NCI-H748 treated with DMSO at 0.1 percent for 48 hours (cell line): ENCODE measurements at places on chromosomes 7 and 10.

DNA sequence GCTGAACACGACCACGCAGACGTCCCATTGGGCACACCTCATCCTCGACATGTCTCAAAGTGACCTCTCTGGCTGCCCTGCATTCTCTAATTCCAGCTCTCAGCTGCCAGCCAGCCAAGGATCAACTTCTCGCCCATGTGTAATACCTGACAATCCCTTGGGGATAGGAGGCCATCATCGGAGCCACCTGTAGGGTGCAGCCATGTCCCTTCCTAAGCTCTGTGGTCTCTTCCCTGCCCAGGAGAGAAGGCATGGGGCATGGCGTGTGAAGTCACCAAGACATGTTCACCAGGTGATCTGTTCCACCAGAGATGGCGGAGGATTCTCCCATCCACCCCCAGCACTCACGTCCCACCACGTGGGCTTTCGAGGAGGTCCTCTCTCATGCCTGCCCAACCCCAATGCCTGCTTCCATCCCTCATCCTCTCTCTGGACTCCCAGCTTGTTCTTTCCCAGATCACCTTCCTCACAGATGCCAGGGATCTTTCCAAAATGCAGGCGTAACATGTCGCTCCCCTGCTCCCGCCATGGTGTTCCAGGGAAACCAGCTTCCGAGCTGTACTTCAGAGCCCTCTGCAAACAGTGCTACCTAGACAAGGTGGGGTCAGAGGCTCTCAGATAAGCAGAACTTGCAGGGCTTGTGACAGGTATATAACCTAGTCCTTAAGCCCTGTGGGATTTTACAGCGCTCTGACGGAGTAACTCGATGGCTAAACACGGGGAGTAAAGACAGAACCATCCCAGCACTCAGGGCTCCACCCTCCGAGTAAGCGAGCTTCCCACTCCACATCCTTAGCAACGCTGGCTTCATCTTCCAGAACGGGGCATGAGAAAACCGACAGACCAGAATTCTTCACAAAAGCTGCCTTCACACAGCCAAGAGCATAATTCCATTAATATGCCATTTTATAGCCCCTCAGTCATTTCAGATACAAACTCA is 41.1 kb downstream of the BRI3 start:
- no peak for DNase-seq

DNA sequence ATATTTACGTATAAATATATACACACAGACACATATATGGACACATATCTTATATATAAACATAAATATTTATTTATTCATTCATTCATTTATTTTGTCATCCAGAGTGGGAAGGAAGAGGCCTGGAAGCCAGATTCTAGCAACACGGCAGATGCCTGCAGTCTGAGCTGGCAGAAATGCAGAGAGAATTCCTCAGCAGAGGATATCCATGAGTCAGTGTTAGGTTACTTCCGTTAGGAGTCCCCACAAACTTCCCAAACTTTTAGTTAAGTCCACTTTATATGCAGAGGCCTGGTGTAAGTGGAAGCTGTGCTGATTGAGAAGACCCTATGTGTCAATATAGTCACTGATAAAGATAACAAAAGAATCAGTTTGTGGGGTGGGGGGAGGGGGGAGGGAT is 89.6 kb downstream of the PPP1R17 start:
- no peak for DNase-seq

DNA sequence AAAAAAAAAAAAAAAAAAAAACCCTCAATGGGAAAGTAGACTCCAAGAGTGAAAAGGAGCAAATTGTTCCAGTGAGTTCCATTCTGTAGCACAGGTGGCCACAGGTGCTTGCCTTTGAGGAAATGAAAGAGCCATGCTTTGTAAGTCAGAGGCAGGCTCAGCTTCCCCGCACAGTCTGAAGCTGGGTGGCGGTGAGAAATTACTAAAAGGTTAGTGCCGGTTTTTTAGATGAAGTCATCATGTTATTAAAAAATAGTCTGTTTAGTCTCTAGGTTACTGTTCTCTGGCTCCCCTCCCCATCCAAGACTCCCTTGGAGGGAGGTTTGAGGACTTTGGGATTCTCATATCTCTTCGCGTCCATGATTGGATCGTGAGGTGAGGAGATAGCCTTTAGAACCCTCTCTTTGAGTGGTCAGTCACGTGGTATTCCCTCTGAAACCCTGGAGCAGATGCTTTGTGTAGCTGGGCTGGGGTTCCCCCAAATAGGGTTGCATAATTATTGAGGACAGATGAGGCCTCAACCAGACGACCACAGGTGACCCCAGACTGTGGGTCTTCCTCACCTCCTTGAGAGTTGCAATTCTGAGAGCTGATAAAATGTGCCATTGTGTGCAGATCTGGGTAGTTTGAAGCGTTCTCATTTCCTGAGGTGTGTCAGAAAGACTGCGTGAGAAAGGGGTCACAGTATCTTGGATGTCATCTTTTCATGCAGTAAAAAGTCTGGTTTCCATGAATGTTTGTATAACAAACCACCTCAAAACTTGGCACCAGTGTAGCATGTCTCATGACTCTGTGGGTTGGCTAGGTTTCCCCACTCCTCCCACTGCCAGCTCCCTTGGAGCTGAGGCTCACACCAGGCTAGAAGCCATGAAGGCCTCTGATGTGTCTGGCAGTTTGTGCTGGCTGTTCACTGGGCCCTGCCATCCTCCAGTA is 27.1 kb downstream of the OGDH start:
- no peak for DNase-seq

GRCh38 chr7:72754312-72754711 is 73.7 kb downstream of the TYW1B start:
- DNase-seq: no peak

GRCh38 chr10:14162629-14163344 is 167.9 kb downstream of the FRMD4A start:
- no peak for DNase-seq

- no peak for DNase-seq
Measured at GRCh38 chr10:120041807-120042559, 149.5 kb downstream of the SEC23IP start.

DNA sequence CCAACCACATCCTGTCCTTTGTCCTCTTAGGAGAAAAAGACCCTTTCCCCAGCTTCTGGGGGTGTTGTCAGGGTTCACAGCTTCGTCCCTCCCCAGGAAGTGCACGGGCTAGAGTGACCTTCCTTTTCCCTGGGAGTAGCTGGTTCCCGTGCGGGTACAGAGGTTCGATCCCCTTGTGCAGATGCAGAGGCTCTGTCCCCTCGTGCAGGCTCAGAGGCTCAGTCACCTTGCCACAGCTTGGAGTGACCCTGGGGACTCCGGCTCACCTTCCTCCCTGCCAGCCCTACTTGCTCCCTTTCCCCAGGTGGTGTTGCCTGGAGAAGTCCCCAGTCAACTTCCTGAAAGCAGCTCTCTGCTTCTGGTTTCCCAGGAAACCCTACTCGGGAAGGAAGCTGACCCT is 60.0 kb upstream of the TCERG1L start:
- DNase-seq: no peak

DNA sequence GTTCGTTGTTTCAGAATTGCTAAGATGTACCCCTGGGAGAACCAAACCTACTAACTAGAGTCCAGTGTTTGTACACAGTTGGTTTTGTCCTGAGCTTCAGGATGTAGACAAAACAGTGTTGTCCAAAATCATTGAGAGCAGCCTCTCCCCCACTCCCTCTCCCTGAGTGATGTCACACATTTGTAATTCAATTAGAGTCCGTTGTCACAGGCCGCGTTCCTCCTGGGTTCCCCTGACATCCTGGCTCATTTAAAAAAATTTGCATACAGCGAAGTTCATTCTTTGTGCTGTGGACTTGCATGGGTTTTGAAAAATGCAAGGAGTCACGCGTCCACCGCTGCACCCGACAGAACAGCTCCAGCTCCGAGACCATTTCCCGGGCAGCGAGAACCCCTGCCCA is 10.3 kb downstream of the GRIFIN start:
- no peak for DNase-seq

- DNase-seq: peak; percentile 2
Measured at GRCh38 chr10:71569775-71570588, 149.6 kb downstream of the C10orf105 start.

GRCh38 chr10:111724121-111724520 is 459.4 kb downstream of the GPAM start:
- DNase-seq: no peak

DNA sequence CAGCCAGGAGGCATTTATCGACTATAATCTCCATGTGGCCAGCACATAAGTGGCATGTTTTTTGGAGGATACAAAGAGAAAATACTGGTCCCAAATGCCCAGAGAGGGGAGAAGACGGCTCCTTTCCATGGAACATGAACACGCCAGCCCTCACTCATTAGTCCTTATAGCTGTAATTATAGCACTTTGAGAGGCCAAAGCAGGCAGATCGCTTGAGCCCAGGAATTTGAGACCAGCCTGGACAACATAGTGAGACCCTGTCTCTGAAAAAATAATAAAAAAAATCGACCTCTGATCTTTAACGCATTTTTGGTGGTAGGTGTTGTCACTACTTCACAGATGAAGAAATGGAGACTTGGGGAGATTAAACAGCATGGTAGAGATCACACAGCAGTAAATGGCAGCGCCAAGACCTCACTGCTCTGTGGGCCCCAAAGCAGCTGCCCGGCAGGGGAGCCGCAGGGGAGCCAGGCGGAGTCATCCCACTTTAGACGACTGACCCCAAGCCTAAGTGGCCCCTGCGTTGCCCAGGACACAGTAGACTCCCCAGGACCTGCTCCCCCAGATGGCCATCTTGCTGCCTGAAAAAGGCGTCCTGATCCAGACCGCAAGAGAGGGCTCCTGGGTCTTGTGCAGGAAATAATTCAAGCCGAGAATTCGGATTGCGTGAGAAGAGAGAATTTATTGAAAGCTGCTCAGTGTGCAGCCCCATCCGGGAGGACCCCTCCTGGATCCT is 21.2 kb upstream of the PRKAG2 start:
- no peak for DNase-seq

DNA sequence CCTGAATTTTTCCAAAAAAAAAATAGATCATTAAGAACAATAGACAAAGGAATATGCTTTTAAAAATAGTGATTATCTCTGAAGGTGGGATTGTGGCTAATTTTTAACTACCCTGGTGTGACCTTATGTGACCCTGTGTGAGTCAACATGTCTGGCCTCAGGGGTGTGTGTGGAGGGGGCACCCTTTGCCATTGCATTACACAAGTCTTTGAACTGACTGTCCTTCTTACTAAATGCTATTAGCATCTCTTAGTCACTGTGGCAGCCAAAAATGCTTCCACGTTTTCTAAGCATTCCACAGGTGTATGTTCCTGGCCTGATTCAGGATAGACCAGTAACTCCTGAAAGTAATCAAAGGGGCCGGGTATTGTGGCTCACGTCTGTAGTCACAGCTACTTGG is 175.4 kb downstream of the MGMT start:
- DNase-seq: no peak

- no peak for DNase-seq
Measured at GRCh38 chr10:132676193-132676891, 109.6 kb downstream of the NKX6-2 start.

DNA sequence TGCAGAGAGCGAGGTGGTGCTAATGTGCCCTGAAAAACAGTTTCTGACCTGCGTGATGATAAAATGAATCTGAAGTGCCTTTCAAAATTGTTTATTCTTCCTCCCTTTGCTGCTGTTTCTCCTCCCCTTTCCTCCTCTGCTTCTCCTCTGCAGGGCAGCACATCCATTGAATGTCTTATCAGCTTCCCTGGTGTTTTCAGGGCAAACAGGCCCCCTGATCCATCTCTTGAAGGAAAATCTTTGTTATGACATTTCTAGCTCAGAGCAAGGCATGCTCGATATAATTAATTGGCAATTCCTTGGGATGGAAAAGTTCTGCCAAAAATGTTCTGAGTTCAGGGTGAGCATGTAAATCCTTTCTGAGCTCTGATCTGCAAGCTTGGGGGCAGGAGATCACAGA is 364.2 kb upstream of the ZNF32 start:
- no peak for DNase-seq

DNA sequence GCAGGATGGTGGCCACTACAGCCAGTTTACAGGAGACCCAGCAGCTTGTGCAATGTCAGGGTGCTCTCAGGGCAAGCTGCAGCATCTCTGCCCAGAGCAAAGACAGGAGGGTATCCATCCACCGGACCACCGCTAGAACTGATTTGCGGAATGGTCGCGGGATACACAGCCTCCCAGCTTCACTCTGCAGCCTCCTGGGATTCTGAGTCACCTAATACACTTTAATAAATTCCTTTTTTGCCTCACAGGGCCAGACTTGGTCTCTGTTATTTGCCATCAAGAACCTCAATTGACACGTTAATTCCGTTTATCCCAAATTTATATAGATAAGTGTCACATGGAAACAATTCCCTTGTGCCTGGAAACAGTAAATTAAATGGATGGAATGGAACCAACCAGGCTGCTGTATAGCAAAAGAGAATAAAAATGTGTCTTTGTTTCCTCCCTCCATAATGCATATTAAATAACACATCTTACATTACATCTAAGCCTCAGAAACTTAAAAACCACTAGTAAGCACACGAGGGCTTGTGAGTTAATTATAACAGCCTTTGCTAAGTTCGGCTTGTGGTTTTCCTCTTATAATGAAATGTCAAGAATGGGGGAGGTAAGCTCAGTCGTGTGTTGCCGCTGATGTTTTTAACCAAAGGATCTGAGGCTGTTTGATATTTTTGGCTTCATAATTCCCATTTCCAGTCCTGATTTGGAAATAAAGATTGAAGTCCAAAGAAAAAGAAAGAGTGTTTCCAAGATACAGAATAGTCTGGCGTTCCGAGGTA is 52.1 kb downstream of the ADRB1 start:
- DNase-seq: no peak

GRCh38 chr10:64076322-64076940 is 555.2 kb downstream of the REEP3 start:
- no peak for DNase-seq
